ENCODE measurements at places on chromosomes 5 and 9. TPM values are rescaled to one million over a fixed set of nuclear protein-coding genes. Genes with fewer than 3 reads are reported as not detected.
A peak's percentile ranks its signal among the peaks of the same experiment; 100 is the strongest.

DNA sequence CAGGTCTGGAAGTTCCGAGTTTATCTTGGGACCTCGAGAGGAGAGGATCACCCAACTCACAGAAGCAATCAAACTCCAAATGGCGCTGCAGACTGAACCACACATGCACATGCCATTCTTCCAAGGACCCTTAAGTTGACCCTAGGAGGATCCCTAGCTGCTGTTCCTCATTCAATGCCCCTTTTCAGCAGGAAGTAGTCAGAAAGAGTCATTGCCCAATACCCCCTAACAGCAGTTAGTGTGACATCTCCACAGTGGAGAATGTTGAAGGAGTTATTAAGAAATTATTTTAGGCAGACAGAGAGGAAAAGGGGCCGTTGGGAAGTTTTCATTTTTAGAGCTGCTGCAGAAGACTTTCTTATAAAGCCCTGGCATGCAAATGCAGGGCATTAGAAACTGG lies 229.9 kb upstream of the DAB2 start:
- DNase-seq, result no peak

GRCh38 chr9:26133537-26133936 lies 455.3 kb upstream of the TUSC1 start:
- DNase-seq, result no peak

DNA sequence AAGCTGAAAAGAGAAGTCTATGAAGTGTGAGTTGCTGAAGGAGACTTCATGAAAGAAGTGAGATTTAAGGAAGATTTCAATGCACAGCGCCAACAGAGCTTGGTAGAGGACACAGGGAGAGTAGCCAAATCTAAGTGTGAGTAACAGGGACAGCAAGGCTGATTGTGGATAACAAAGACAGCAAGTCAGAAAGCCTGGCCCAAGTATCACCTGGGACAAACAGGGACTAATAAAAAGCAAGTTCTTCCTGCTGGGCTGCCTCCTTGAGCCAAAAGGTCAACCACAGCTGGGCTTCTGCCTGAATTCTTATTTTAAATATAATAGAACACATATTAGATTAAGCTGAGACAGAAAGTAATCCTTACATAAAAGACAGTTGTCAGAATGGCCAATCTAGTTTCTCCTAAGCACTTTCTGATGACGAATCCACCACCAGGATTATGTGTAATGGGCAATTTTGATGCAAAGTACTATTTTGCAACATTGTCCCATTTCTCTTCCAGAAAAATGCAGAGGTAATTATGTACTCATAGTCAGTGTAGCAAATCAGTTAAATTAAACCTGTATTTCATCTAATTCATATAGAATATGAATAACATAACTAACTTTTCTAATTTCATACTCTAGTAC lies 73.8 kb downstream of the MAPKAP1 start:
- DNase-seq, result peak; percentile 43

GRCh38 chr5:175484829-175485228 lies 6.5 kb downstream of the SFXN1 start:
- DNase-seq, result no peak

DNA sequence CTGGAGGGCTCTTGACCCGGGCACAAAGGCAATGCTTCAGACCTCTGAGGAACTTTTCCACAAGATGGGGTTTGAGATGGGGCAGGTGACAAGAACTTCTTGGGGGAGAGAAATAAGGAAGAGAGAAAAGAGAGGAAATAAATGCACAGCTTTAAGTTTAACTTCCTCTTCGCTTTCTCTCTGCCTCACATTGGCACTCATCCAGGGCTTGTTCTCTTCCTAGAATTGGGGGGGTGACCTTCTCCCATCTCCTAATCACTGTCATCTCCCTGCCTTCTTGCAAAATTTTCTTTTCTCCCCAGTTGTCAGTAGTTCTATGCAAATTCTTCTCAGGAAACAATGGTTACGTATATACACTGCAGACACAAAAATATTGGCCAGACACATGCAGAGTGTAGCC lies 19.1 kb upstream of the ADCY2 start:
- DNase-seq, result no peak

- DNase-seq, result no peak
Measured at GRCh38 chr5:179281694-179282093, 63.6 kb downstream of the ADAMTS2 start.

GRCh38 chr9:115132648-115133047 lies 14.7 kb upstream of the TNC start:
- DNase-seq, result peak; percentile 69

DNA sequence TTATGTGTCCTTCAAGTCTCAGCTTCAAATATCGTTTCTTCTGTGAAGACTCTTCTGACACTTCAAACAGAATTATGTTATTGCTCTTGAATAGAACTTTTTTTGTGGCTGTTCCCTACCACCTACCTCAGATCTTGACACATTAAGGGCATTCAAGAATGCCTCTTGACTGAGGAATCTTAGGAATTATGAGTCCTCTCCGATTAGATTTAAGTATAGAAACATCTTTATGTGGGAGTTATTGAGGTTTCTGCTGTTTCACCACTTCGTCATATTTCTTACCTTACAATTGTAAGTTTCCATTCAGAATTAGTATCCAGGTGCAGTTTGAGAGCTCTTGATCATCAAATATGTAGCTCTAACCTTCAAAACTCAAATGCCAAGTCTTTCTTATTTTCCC lies 324.2 kb upstream of the NUDT12 start:
- DNase-seq, result no peak

DNA sequence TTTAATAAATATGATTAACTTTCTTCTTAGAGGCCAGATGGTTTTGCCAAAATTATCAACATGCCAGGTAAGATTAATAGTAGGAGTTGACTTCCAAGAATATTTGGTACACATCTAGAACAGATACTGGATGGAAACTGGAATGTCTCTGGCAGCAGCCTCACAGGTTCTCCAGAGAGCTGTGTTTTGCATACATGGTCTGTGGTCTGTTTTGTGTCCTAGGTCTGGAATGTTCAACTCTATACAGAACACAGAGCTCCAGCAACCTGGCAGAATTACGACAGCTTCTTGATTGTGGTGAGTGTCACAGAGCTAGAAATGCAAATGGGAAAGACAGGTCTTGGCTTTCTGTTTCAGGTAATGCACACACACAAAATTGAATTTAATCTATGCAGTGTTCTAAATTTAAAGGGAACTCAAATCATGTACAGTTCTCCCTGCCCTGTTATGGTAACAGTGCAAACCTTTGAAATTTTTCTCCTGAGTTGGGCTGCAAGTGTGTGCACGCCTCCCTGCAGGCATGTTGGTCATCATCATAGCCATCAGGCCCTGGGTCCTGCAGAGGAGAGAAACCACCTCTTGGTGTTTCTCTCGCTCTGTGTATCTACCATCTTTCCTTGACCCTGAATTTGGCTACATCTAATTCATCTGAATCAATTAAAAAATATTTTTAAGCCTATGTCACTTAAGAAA lies 58.3 kb downstream of the PIK3R1 start:
- no peak for DNase-seq

GRCh38 chr9:76603448-76603895 lies 144.5 kb downstream of the GCNT1 start:
- peak; percentile 76 for DNase-seq

DNA sequence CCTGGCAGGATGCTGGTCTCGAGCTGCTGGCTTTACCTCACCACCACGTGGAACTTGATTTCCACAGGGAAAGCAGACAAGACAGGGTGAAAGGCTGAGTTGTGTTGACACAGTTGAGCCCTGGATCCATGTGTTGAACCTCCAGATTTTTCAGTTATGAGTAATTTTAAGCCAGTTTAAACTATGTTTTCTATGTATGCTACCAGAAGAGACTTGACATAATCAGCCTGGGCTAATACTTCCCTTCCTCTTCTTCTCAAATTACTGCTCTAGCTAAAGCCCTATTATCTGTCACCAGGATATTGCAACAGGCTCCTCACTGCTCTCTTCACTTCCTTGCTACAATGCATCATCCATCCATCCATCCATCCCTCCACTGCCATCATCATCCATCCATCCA lies 12.0 kb upstream of the PHYKPL start:
- DNase-seq, result peak; percentile 44

- no peak for DNase-seq
Measured at GRCh38 chr9:20290257-20290656, 332.0 kb downstream of the MLLT3 start.

DNA sequence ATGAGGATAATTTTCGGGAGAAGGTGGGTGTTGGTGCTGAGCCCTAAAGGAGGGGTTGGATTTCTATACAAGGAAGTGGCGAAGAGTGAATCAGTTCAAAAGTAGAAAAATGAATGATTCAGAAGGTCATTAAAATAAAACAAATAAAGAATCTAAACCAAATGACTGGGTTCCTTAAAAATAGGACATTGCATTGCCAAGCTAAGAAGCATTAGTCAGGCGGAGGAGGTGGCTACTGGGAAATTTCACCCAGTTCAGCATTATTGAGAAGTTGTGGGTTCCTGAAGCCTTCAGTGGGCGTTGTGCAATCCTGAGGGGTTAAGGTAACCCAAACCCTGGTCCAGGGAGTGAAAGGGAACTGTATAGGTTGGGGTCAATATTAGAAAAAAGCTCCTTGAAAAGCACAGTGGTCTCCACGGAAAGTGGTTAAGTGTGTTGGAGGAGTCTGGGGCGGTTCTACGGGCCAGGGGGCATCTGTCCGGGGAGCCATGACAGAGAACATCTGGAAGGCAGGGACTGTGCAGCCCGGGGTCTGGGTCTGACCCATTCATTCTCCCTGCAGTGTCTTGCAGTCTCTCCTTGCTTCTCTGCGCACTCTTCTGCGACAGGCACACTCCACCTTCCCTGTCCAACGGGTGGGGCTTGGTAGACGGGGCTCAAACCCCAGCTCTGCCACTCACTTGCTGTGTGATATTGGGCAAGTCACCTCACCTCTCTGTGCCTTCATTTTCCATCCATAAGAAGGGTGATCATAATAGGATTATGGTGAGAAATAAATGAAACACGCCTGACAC lies 27.6 kb upstream of the DUSP1 start:
- DNase-seq, result peak; percentile 95

GRCh38 chr5:14915291-14915952 lies 43.8 kb upstream of the ANKH start:
- peak; percentile 39 for DNase-seq

DNA sequence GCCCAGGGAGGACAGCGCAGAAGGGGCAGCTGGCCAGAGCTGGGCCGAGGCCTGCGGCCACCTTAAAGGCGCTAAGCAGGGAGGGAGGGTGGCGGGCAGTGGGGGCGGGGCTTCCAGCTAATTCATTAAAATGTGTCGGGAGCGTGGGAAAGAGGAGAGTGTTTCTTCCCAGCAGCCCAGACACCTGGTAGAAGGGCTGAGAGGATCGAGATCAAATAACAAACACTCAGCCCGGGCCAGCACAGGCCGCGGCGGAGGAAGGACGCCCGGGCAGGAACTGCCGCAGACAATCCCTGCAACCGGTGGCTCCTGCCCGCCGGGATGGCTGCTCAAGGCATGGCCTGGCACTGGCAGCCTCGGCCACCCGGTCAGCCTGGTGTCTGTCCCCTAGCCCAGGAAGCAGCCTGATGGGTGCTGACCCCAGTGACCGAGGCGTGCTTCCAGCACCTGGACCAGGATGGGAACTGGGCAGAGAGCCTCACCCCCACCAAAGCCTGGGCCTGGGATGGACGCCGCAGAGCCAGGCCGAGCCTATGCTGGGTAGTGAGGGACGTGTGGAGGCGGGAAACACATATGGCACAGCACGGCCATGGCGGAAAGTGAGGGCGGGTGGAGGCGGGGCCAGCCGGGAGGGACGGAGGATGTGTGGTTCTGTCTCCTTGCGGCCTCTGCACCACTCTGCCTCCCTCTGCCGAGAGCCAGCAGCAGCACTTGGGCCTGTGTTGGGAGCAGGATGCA lies 3.2 kb upstream of the NRARP start:
- DNase-seq, result peak; percentile 46

- no peak for DNase-seq
Measured at GRCh38 chr9:10268531-10269485, 344.0 kb downstream of the PTPRD start.

DNA sequence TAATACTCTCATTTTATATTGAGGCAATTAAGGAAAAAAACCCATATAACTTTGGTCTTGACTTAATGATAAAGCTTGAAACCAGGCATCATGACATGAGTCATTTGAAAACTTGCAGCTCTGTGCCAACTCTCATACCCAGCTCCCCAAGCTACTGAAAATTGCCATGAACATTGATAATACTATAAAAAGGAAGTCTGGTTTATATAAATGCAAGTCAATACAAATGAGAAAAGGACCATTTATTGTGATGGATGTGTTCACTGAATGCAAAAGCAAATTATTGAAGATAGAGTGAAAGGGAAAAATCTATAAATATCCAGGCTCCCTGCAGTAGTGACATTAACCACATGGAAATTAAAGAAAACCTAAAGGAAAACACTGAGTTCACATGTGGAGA lies 116.3 kb downstream of the DEPDC1B start:
- DNase-seq, result no peak

- no peak for DNase-seq
Measured at GRCh38 chr5:157350939-157351801, 85.2 kb downstream of the CYFIP2 start.

DNA sequence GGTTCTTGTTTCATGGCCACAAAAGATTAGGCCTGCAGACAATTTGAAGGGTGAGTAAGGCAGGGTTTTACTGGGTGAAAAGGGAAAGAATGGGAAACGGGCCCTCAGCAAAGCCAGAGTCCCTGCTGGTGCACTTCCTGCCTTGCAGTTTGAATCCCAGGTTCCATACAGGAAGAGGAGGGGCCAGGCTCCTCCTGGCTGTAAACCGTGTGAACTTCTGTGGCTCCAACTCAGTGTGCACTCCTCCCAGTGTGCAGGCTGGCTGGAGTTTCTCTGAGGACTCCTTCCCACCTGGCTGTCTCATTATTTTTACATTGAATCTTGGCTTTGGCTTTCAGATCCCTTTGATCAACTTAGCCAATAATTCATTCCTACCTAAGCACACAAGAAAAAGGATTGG lies 367.1 kb upstream of the KLF4 start:
- DNase-seq, result no peak

GRCh38 chr9:129150122-129150521 lies 27.9 kb downstream of the IER5L start:
- DNase-seq, result no peak

GRCh38 chr9:37433867-37434371 lies 11.4 kb downstream of the GRHPR start:
- peak; percentile 25 for DNase-seq

GRCh38 chr9:95896580-95896979 lies 21.1 kb downstream of the ERCC6L2 start:
- DNase-seq, result no peak

DNA sequence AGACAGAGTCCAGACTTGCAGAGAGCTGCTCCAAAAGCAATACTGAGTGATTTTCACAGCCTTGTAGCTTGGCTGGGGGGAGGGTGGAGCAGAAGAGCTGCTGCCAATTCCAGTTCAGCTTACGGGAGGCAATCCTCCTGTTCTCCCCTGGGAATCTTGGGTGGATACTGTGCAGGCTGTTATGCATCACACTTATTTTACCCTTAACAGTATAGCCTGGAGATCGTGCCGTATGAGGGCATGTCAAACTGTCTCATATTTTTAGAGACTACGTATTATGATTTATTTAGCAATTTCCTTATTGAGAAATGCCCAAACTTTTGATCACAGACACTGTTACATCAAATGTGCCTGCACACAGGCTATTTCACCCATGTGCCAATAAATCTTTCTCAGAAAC lies 85.2 kb downstream of the BASP1 start:
- peak; percentile 76 for DNase-seq

- no peak for DNase-seq
Measured at GRCh38 chr5:63831381-63831780, 130.9 kb downstream of the HTR1A start.

GRCh38 chr9:34594177-34594576 lies 4.7 kb upstream of the CNTFR start:
- DNase-seq, result no peak

GRCh38 chr5:142664636-142665035 lies 21.3 kb downstream of the FGF1 start:
- DNase-seq, result no peak

Gene LECT2
- total RNA-seq, result not detected

Gene KIF20A
- total RNA-seq, result 23.8 TPM

Gene EDIL3
- 9.2 TPM for total RNA-seq

Gene N4BP3
- 0.26 TPM for total RNA-seq

Gene NSG2
- total RNA-seq, result not detected

Data from fibroblast of lung (primary cell).